Activated CD4-positive, alpha-beta T cell treated with anti-CD3 and anti-CD28 coated beads, Interleukin-2, amount 10 ng/mL, durations not matched to agents 7 days and 5 days (primary cell): ENCODE measurements at places on chromosomes 12 and 14. TPM values are rescaled to one million over a fixed set of nuclear protein-coding genes. Genes with fewer than 3 reads are reported as not detected.

- no peak for DNase-seq
Observed at GRCh38 chr14:80927083-80927989, 14.2 kb downstream of the CEP128 start.

- DNase-seq: no peak
Observed at GRCh38 chr14:34479694-34480093, 17.7 kb upstream of the SPTSSA start.

DNA sequence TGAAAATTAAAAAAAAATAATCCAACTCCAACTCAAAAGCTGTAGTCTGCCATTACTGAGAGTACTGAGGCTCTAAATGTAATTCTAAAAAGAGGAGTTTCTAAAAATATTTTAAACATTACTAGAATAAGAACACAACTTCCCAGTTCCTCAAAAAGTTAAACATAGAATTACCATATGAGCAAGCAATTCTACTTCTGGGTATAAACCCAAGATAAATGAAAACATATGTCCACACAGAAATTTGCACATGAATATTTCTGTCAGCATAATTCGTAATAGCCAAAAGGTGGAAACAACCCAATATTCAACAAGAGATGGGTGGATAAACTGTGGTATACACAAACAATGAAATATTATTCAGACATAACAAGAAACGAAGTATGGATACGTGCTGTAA is 15.0 kb upstream of the NR2C1 start:
- no peak for DNase-seq

DNA sequence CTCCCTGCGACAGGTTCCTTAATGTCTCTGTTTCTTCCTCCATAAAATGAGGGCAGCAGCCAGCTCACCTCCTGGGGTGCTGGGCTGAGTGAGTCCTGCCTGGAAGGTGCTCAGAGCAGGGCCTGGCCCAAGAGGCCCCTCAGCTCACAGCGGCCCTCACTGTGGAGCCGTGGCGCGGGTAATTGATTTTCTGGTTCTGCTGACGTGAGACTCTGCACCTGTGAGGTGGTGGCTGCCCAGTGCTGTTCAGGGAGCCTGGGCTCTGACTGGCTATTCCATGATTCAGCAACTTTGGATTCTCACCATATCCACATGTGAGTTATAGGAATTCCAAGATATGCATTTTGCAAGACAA is 266.6 kb downstream of the ADGRD1 start:
- DNase-seq: no peak

Gene BLTP3B
- total RNA-seq: 18.0 TPM

Gene SIX4
- 0.02 TPM for total RNA-seq

DNA sequence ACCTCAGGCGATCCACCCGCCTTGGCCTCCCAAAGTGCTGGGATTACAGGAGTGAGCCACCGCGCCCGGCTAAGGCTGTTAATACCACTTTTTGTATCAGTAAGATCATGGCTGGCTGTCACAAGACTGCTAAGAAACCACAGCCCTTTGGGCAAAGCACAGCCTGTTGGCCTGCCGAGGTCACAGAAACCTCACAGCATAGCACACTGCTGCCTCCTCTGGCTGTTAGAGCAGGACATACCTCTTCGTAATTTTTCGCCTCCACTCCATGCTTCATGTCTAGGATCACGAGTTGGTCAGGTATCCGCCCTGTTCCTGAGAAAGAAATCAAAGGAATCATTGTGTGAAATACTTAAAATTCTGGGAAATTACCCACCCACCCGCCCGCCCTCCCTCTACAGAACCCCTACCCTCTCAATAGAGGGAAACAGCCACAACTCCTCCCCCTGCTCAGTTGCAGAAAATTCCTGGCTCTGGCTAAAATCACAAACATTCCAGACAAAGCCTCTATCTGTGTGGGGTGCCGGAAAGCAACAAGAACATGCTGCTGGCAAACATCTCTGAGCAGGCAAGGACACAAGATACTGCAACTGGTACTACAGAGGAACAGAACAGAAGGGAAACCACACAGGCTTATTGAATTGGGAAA is 20.7 kb upstream of the NEK9 start:
- DNase-seq: no peak

DNA sequence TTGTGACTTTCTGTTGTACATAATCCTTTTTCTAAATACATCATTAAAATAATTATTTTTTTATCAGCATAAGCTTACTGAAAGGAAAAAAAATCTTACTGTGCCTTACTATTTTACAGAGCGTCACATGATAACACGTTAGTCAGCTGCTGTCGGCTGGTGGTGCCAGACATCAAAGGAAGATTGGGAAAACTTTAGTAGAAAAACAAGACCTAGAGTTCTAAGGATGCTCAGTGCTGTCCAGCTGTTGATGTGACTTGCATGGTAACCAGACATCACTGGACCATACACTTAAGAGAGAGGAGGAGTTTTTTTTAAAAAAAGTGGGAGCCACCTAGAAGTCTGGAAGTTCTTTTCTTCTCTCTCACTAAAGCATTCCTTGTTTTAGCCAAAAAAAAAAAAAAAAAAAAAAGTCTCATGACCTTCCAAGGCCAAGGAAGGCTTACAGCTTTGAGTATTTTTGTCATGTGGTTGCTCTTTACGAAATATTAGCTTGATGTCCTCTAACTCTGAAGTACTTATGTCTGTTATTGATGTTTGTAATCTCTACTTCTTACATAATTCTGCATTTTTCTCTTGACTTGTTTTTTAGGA is 4.5 kb downstream of the RASSF8 start:
- no peak for DNase-seq

GRCh38 chr12:26830363-26830762 is 2.6 kb downstream of the ITPR2 start:
- no peak for DNase-seq

DNA sequence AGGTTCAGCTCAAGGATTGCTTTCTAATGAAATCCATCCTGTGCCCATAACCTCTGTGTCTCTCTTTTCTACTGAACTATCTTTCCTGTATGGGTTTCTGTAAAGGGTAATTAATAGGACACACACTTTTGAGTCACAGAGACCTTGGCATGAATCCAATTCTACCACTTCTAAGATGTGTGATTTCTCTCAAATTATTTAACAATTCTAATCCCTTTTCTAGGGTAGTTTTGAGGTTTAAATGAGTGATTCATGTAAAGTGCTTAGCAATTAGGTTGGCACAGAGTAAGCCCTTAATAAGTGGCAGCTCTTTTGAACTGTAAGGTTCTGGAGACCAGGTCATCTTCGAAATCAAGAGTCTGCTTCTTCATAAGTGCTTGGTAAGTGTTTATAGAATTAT is 202.7 kb downstream of the RASSF9 start:
- no peak for DNase-seq

GRCh38 chr14:39763402-39763890 is 331.2 kb upstream of the FBXO33 start:
- DNase-seq: no peak

Gene PWP1
- 42.5 TPM for total RNA-seq

GRCh38 chr14:29926701-29927375 is 809 bp downstream of the PRKD1 start:
- no peak for DNase-seq

Gene RD3L
- not detected for total RNA-seq

- no peak for DNase-seq
Observed at GRCh38 chr14:52220924-52221811, 46.3 kb upstream of the PTGDR start.

Gene AVPR1A
- total RNA-seq: not detected

DNA sequence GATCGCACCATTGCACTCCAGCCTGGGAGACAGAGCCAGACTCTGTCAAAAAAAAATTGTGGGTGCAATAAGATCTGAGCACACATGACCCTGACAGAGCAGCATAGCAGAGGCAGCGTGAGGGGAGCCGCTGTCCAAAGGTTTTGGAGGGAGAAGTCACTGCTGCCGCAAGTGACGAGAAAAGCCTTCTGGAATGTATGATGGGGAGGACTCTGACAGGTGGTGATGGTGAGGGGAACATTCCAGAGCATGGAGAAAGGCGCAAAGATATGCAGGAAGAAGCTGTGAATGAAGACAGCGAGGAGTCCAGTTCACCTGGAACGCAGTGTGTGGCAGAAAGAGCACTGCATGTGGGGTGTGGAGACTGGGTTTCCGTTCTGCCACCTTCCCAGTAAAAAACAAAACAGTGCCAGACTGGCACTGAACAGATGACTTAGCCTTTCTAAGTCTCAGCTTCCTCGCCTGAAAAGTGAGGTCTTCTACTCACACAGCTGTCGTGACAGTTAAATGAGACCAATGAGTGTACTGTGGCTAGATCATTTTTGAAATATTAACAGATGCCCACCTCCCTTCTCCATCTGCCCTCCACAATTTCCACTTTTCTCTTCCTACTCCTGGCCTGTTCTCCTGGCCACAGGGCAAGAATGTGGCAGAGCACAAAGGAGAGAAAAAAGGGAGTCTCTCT is 53.4 kb upstream of the PTHLH start:
- no peak for DNase-seq

- peak; percentile 50 for DNase-seq
Observed at GRCh38 chr14:75578102-75578785, at the start of gene FLVCR2. TSS of gene FLVCR2 (plus strand) at chr14:75578620. CDS start at chr14:75578973, 353 bp downstream.

Gene USP44
- 2.9 TPM for total RNA-seq

- DNase-seq: no peak
Observed at GRCh38 chr14:32756775-32757174, 181.9 kb upstream of the NPAS3 start.

DNA sequence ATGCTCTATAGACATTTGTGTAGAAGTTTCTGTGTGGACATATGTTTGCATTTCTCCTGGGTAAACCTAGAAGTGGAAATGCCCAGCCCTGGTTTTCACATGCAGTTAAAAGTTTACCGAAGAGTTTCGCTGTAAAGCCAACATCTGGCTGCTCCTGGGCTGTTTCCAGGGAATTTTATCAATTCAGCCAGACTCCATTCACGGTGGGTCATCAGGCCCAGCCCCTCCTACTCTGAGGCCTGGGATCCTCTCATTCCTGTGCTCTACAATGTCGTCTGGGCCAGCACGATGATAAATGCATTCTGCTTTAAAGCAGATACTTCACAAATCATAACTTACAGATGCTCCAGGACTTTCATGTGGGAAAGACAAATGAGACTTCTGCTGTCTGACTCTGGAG is 7.1 kb downstream of the NUAK1 start:
- DNase-seq: no peak

DNA sequence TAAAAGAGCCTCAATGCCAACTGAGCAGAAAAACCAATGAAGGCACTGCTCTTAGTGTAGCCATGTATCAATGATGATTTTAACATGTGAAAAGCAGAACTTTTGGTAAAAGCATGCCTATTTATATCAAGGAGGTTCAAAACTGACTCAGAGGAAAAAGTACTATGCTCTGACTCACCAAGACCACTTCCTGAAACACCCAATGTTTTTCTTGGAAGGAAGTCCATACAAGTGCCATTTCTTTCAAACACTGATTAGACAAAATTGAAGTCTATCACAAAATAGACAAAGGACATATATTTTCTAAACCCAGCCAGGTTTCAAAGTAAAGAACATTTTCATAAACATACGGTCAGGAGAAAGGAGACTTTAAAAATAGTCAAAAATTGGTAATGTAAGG is 88.6 kb downstream of the EPS8 start:
- DNase-seq: peak; percentile 12

DNA sequence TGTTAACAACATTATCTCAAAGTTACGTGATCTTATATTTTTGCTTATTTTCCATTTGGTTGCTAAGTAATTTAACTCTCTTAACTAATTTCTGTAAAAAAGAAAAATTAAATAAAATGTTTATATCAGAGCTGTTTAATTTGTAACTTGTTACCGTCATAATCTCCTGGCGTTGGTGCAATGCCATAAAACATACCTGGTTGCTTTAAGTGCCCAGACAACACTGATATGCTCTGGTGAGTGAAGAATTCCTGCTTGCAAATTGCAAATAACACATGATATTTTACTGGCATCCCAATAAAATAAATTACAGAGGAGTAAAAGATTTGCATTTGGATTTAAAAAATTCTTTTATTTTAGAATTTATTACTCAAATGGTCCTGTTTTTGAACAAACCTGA is 640.1 kb upstream of the MIS18BP1 start:
- no peak for DNase-seq

- DNase-seq: peak; percentile 18
Observed at GRCh38 chr14:52351233-52352060, 37.3 kb downstream of the PTGER2 start.

GRCh38 chr14:74348241-74348734 is at the start of gene VRTN:
TSS of gene VRTN (plus strand) at chr14:74348471. CDS start at chr14:74356784, 8,313 bp downstream.
- no peak for DNase-seq

Gene TSHR
- total RNA-seq: 1.0 TPM

GRCh38 chr12:94227066-94227465 is 78.7 kb downstream of the PLXNC1 start:
- DNase-seq: no peak

- peak; percentile 40 for DNase-seq
Observed at GRCh38 chr14:20652996-20653975, 11.8 kb upstream of the OR6S1 start.

Gene NRIP2
- total RNA-seq: not detected

- no peak for DNase-seq
Observed at GRCh38 chr14:94334872-94335271, 11.7 kb upstream of the SERPINA6 start.

DNA sequence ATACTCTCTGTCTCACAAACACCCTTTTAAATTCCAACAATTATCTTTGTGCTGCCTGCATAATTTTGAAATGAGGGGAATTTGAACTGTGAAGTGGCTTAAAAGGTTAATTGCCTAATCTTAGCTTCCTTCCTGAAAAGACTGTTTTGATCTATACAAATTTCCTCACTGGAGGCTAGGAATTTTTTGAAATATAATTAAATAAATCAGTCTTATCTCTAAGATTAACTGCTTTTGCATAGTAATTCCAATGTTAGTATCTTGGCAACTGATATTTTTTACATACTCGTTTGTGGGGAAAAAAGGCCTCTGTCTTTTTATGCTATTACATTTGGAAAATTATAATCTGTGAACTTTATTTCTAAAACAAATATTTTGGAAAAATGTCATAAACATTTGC is 498.5 kb downstream of the TMTC2 start:
- no peak for DNase-seq

GRCh38 chr12:69897744-69898143 is 72.7 kb downstream of the MYRFL start:
- DNase-seq: no peak

DNA sequence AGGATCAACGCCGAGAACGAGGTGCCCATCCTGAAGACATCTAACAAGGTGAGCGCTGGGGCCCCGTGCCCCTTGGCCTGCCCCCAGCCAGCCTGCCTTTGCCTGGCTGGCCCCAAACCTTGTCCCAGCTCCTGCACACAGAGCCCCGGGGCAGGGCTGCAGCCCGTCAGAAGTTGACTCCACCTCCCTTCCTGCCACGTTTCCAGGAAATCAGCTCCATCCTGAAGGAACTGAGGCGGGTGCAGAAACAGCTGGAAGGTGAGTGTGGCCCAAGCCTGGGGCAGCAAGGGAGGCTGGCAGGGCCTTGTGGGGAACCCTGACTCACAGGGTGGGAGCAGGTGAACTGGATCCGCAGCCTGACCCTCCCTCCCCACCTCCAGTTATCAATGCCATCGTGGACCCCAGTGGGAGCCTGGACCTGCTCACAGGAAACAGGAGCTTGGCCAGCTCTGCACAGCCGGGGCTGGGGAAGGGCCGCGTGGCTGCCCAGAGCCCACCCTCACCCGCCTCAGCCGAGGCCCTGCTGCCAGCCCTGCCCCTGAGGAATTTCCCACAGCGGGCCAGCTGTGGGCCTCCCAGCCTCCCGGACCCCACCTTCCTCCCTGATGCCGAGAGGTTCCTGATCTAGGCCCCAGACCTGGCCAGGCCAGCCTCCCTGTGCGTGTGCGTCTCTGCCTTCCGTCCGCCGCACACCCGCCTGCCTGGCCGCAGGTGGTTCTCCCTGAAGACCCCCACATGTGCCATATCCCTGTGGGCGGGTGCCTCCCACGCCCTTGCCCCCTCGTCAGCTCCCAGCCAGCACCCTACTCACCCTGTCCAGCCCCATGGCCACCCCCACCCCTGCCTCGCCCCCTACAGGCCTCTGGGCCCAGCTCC is 29.5 kb downstream of the CEP170B start:
- no peak for DNase-seq

Gene NOXRED1
- total RNA-seq: 0.67 TPM
